T-cell (primary cell): ENCODE measurements at places on chromosomes 11 and 22. TPM values are rescaled to one million over a fixed set of nuclear protein-coding genes. Genes with fewer than 3 reads are reported as not detected.

Gene CDKN1C
- 2.3 TPM for total RNA-seq

DNA sequence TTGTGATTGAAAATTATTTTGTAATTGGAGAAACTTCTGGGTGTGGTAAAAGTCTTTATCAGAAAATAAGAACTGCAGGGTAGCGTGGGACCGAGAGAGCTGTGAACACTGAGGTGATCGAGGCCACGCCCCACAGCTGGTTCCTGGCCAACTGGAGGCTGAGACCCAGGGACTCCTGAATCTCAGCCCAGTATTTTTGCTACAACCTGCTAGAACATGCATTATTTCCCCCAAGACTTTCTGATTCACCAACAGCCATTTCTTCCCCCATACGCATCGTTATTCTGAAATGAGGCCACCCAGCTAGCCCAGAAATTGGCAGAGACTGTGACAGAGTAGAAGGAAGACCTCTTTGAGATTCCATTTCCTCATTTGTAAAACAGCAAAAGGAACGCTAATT lies 3.4 kb upstream of the FGF19 start:
- DNase-seq = no peak

DNA sequence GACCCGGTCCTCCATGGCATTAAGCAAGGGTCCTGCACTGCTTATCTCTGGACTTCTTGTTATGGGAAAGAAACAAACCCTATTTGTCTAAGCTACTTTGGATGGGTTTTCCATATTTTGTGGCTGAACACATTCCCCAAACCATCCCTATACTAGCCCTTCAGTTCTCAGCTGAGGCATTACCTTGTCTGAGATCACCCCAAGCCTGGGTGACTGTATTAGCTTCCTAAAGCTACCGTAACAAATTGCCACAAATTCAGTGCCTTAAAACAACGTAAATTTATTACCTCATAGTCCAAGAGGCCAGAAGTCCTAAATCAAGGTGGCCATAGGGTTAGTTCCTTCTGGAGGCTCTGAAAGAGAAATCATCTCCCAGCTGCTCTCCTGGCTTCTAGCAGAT lies 43.1 kb upstream of the CEP295 start:
- DNase-seq = no peak

Gene WNT7B
- 0.15 TPM for total RNA-seq

DNA sequence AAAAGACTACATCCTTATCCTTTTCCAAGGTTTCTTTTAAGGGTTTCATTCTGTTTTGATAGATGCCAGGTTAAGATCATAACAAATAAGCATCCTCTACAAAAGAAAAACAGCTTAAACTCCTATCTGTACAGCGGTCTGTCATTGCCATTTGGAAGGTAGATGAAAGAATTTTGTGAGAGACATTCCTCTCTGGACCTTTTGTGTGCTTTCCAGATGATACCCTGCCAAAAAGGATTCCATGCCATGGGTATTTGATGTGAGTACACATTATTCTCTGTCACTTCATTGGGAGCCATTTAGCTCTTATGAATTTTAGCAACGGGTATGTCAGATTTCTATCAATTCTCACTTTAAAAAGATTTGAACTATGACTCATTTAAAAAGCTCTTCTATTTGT lies 153.7 kb downstream of the GRIA4 start:
- DNase-seq = no peak

Gene PPP6R3
- 147 TPM for total RNA-seq

- no peak for DNase-seq
Measured at GRCh38 chr11:120854988-120855387, 168.9 kb upstream of the TBCEL start.

DNA sequence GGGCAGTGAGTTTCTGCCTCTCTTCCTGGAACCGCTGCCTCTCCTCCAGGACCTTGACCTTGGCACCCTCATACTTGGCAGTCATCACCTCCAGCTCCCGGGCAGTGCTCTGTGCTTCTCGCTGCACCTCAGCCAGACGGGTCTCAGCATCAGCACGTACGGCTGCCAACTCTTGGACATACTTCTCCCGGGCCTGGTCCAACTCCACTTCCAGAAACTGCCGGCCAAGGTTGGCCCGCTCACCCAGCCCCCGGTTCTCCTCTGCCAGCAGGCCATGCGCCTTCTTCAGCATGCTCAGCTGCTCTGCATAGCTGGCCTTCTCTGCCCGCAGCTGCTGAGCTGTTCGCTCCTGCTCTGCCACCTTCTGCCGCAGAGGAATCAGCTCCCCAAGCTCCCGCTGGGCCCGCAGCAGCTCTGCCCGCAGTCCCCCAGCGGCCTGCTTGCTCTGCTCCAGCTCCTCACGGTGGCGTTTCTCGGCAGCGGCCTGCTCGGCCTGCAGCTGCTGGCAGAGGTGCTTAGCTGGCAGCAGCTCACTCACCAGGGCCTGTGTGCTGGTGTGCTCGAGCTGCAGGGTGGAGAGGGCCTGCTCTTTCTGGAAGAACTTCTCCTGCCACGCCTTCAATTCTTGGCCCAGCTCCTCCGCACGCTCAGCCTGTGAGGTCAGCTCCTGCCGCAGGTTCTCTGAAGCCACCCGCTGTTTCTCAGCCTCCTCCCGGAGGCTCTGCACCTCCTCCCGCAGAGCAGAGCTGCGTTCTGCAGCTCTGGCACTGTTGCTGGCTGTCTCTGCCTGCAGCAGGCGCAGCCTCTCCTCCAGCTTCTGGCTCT lies 14.4 kb downstream of the IL18BP start:
- no peak for DNase-seq

- no peak for DNase-seq
Measured at GRCh38 chr11:96905143-96905542, 515.3 kb downstream of the JRKL start.

Gene ZNF408
- total RNA-seq = 22.0 TPM

- DNase-seq = no peak
Measured at GRCh38 chr22:46918197-46918596, 155.7 kb downstream of the TBC1D22A start.

GRCh38 chr11:83035070-83035854 lies 36.4 kb downstream of the RAB30 start:
- no peak for DNase-seq

GRCh38 chr11:42329929-42330565 lies 870.6 kb upstream of the LRRC4C start:
- DNase-seq = no peak

Gene CASP5
- total RNA-seq = not detected

- DNase-seq = no peak
Measured at GRCh38 chr11:92300876-92301275, 76.3 kb downstream of the FAT3 start.

- DNase-seq = no peak
Measured at GRCh38 chr22:17789379-17790200, 15.3 kb upstream of the BID start.

DNA sequence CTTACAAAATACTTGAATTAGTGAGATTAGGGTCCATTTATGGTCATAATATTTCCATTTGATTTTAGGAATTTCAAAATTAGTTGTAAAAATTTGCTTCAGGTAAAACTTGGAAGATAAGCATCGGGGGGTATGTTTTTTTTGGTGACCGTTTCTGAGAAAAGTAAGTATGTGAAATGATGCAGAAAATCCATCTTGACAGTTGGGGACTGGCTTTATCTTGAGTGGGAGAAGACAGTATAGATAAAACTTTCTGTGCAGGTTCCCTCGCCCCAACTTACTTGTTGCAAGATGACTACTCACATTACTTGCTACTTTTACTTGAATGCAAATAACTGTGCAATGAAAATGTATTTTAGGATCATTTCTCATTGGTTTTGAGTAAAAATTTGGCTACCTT lies 49.5 kb downstream of the DNAJC24 start:
- no peak for DNase-seq

Gene TEX12
- total RNA-seq = not detected

GRCh38 chr22:24512043-24512442 lies 16.9 kb downstream of the UPB1 start:
- DNase-seq = no peak

DNA sequence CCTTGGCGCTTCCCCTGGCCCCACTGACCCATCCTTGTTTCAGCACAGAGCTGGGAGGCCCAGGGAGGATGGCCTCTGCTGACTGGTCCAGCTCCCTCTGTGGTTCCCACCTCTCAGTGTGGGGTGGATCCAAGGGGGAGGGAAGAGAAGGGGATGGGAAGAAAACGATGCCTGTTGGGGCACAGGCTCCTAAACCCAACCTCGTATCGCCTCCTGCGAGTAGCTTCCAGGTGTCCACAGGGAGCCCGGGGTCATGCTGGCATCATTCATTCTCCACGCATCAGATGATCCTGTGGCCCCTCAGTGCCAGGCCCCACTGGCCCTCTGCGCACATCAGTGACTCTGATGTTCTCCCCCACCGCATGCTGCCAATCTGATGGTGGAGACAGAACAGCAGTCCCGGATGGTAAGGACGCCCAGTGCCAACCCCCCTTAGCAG lies 5.1 kb downstream of the MYEOV start:
- DNase-seq = no peak

GRCh38 chr11:115663790-115664189 lies 159.6 kb upstream of the CADM1 start:
- no peak for DNase-seq

Gene C11orf87
- not detected for total RNA-seq

- DNase-seq = peak; percentile 34
Measured at GRCh38 chr22:38871360-38872171, 450 bp downstream of the CBX6 start.

GRCh38 chr11:76269661-76270261 lies 63.5 kb upstream of the WNT11 start:
- DNase-seq = no peak
